CD4-positive, alpha-beta T cell treated with Interferon alpha-2 for 1 hour (primary cell): ENCODE measurements at places on chromosomes 11 and 22.

GRCh38 chr11:30902929-30903328, 316.8 kb upstream of the MPPED2 start:
- no peak for DNase-seq

DNA sequence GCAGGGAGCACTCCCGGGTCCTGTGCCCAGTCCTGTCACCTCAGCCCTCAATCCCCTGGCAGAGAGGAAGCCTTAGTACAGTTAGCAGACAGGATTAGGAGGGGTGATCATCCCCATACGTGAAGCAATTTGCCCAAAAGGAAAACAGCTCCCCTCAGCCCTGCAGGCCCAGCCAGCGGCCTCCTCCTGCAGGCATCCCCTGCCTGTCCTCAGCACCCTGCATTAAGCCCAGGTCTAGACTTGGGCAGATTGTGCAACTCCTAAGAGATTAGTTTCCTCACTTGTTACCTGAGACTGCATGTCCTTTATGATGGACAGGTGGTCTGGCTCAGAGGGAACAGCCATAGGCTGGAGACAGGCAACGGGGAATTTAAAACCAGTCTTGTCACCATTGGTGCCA, 95.5 kb upstream of the TMEM45B start:
- no peak for DNase-seq

DNA sequence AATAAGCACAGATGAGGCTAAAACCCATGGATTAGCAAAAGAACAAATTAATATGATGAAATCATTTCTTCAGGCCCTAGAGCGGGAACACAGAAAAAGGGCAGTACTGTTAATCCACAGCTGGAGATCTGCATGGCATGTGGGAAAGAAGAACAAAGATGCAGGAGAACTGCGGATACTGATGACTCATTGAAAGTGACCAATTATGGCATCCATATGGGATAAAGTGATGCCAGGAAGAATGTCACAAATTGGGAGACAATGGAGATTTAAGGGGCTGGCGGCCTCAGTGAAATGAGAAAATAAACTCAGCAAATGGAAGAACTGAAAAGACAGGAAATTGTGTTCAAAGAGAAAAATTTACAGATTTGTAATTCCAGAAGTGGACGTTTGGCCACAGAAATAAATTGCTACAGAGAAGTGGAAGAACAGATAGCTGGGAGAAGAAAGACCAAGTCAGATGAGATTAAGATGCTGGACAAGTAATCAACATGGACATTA, 39.4 kb downstream of the SIK3 start:
- DNase-seq, result no peak

DNA sequence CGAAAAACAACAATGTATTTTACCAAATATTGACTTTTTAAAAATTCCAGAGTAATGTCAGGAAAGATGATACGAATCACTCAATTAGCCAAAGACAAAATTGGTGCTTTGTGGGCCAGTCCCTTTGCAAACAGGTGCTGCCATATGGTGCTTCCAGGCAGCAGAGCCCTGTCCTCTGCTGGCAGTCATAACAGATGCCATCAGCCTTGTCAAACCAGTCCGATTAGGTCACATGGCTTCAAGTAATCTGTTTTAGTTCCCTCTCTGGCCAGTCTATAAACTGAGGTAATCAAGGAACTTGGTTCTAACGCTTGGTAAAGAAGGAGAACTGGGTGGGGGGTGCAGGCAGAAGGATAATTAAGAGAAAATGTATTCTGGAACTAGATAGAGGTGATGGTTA, 49.1 kb upstream of the CAPRIN1 start:
- DNase-seq, result no peak

DNA sequence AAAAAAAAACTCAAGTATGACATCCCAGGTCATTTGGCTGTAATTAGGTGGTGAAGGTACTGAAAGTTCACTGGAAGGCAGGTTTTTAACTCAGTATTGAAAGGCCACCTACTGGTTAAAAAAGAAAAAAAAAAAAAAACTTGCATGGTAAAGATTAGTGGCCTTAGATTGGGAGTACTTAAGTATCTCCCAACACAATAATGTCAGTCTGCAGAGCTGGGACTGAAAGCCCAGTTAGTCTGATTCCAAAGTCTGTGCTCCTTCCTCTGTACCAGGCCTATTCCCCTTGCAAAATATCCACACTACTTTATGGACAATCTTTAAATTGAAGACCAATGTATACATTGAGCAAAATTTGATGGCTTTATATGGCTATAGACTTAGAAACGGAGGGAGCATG, 85.5 kb downstream of the NOX4 start:
- DNase-seq, result no peak

DNA sequence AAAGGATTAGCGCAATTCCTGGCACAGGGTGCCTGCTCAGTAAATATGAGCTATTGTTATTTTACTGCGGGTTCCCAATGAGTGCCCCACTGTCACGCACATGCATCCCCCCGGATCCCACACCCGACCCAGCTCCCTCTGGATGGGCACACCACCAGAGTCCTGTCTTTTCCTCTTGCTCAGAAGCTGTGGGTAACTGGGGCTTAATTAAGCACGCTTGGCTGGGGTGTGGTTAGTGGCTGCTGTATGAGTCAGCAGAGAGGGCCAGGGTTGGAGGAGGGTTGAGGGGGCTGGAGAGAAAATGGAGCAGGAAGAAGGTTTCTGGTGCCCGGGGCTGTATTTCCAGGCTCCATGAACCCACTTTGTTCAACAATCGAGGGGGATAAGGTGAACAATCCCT, 30.3 kb upstream of the NECTIN1 start:
- no peak for DNase-seq

GRCh38 chr22:32712644-32713355, 88.7 kb upstream of the TIMP3 start:
- DNase-seq, result no peak

DNA sequence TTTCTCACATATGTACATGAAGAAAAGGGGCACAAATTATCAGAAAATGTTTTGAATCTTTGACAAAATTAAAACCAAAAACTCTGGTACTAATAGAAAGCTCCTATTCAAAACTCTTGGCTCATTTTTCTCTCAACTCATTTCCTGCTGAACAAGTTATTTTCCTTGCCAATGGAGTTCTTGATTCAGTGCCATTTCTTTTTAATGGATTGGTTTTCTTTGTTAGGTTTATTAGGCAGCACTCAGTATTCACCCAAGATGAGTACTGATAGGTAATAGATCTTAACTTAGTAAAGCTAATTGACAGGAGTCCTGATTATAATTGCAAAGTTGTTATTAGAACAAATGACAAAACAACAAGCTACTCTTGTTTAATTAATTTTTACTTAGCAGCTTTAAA, 279.4 kb upstream of the PDGFD start:
- no peak for DNase-seq

DNA sequence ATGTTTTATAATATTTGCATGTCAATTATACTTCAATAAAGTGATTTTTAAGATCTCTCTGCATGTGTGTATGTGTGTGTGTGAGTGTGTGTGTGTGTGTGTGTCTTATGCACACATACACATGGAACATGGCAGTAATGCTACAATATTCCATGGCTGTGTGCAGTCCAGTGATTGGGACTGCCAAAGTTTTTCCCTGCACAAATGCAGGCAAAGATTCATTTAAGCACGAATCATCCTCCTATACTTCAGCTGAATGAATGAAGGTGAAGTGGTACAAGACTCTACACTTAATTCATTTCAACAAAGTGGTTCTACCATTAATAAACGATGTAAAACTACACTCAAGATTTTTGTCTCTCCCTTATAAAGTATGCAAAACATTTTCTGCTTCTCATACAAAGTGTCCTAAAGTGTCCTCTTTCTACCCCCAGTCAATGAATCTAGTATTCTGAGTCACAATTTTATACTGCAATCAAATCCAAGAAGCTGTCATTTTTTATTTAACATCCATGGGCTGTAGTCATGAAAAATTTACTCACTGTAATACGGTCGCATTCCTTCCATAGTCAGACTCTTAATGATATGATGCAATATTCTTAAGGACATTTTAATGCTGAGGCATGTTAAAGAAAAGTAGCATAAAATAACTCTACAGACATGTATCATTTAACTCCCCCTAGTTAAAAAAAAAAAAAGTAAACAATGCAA, 132.4 kb downstream of the TTC28 start:
- no peak for DNase-seq
